Fibroblast of skin of left quadriceps (primary cell): ENCODE measurements at places on chromosomes 12 and 14.

DNA sequence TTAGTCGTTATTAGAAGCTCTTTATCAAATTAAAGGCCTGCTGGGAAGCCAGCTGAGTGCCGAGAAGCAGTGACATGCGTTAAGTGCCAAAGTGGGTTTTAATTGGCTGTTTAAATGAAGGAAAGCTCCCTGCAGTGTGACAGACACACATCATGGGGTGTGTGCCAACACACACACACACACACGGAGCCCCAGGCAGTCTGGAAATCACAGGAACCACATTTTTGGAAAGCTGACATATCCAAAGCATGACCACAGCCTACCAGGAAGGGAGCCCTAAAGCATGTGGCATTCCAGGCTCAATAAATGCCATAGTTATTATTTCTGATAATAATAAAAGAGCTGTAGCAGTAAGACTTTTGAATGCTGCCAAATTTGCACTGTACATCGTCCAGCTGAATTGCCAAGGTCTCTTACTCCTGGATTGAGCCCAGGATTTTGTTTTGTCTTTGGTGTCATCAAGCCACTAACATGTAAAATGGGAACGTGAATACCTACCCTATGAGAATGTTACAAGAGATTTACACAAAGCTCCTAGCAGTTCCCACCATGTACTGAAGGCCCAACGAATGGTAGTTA lies 135.1 kb downstream of the TMEM30B start:
- DNase-seq = peak; percentile 82

DNA sequence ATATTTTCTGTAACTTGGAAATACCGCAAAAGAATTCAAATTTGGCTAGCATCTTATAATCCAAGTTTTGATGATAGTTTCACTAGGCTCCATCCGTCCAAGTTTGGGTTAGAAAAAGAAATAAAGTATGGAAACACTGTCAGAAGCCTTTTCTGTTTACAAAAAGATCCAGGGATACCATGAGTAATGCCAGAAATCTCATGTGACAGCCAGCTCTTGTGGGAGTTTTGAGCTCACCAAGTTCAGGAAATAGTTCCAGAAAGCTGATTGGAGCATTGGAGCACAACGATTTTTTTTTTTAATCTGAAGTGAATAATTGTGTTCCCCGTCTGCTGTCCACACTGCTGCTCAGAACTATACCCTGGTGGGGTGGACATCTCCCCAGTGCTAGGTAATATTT lies 229.7 kb upstream of the NPAS3 start:
- peak; percentile 69 for DNase-seq

DNA sequence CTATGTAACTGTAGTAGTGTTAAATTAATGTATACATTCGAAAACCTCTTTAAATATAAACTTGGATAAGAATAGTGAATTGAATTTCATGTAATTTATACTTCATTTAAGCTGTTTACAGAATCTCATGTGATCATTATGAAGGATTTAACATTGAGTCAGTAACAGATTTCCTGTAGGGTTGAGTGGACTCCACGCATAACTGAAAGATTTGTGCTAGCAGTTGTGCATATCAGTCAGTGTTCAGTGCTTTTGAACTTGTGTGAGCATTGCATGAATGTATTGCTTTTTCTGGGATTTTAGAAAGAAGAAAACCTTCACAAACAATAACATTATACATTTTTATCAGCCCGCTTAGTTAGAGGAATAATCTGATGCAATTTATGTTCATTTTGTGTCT lies 1435.3 kb downstream of the LRFN5 start:
- no peak for DNase-seq

- no peak for DNase-seq
These were observed 50.3 kb downstream of the TDP1 start for GRCh38 chr14:90005939-90006530.

GRCh38 chr14:22266142-22266442 lies 322.9 kb downstream of the DAD1 start:
- no peak for DNase-seq

- no peak for DNase-seq
These were observed 42.4 kb downstream of the TMEM30B start for GRCh38 chr14:61238611-61239245.

DNA sequence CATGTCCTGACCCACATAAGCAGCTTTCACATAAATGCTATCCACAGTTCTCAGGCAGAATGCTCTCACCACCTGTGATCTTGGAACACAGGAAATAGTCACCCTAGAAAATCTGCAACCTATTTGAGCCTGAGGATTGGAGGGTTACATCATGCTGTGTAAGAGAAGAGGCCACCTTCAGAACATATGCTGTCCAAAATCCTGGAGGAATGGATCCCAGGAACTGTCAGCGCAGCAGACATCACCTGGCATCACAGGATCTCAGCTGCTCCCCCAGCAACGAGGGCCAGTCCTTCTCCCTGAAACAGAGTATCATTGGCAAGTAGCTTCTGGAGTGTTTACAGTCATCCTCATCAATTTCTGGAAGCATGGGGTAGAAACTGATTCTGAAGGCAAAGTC lies 63.2 kb upstream of the LTA4H start:
- no peak for DNase-seq
